ENCODE measurements at places on chromosomes 11 and 22.
A peak's percentile ranks its signal among the peaks of the same experiment; 100 is the strongest.

GRCh38 chr11:62145261-62145871 is 21.6 kb downstream of the INCENP start:
- DNase-seq, result no peak

GRCh38 chr11:15969281-15969680 is 387.1 kb downstream of the SOX6 start:
- no peak for DNase-seq

DNA sequence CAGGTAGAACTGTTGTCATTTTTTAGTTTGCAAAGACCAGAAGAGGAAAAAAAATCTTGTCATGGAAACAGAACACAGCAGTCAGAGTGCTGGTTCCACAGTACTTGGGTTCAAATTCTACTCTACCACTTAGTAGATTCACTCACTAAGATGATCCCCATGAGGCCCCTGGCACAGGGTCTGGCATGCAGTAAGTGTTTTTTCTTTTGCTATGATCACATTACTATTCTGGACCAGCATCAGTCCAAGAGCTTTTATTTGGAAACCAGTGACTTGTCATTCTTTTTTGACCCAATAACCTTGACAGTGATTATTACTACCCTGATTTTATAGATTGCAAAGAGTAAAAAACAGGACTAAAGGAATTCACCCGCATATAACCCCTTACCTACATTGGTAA is 4.1 kb downstream of the EEF1G start:
- no peak for DNase-seq

DNA sequence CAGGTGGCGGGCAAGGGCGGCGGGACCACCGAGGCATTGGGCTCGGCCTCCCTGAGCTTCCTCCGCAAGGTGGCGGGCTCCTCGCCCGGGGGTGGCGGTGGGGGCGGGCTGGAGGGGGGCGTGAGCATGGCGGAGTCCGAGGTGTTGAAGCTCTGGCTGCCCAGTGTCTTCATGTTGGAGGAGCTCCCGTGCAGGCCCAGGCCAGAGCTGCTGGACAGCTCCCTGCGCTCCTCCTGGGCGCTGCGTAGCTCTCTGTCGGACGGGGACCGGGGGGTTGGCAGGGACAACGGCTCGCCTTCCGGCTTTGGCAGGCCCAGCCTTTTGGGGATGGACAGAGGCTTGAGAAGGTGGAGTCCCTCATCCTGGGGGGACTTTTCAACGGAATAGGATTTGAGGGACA is 43.9 kb upstream of the BID start:
- no peak for DNase-seq

- no peak for DNase-seq
Observed at GRCh38 chr11:79167510-79168188, 273.2 kb downstream of the TENM4 start.

DNA sequence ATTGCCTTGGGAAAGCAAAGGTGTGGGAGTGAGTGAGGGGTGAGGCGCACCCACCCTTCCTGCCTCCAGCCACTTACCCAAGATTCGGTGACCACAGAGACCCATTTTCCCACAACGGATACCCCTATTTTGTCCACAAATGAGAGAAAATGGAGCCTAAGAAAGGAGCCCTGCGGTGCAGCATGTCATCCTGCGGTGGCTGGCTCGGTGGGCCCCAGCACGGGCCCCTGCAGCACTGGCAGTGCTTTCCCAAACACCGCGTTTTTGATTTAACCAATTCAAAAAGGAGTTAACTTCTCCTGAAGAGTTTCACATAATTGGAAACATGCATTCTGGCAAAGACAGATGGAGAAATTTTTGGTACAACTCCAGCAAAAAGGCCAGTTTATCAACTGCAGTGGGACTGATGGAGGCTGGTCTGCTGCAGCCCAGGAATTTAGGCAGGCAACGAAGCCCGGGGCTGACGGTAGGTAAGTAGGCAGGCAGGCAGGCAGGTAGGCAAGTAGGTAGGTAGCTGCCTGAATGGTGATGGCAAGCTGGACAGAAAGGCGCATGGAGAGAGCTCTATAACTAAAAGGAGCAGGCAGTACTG is 84.2 kb downstream of the FDX1 start:
- no peak for DNase-seq

- no peak for DNase-seq
Observed at GRCh38 chr11:64089493-64089892, 53.8 kb downstream of the FLRT1 start.

DNA sequence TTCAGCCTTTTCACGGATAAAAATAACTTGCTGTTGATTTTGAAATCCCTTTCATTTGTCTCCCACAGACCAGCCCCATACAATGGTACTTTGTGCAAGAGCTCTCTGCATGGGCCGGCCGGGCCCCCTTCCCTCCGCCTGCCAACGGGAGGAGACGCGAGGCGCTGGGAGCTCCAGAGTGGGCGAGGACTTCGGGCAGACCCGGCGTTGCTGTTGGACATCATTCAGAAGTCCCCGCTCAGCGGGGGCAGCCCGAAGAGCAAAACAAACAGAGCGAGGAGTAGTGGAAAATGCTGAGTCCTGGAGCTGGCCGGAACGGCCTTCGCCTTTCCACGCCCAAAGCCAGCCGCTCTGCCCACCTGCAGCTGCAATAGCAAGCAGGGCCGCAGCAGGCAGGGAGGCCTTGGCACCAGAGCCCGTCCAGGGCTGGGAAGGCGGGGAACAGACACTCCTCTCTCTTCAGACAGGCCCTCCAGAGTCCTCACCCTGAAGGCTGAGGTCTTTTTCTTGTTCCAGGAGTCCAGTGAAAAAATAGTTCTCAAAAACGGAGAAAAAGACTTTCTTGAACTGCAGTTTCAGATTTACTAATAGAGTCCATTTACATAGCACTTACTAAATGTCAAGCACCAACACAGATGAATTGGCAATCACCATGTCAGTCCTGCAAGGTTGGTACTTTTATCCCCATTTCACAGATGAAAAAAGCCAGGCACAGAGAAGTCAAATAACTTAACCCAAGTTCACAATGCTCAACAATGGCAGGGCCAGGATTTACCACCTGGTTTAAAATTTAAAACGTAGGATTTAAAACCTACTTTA is 135.5 kb downstream of the ETS1 start:
- peak; percentile 49 for DNase-seq

DNA sequence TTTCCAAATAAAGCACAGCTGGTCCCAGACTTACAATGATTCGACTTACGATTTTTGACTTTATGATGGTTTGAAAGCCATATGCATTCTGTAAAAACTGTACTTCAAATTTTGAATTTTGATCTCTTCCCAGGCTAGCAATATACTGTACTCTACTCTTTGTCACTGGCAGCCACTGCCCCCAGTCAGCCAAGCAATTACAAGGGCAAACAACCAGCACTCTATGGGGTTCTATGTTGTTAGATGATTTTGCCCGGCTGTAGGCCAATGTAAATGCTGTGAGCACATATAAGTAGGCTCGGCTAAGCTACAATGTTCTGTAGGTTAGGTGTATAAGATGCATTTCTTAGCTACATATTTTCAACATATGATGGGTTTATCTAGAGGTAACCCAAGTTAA is 217.3 kb downstream of the RAB38 start:
- DNase-seq, result no peak

- DNase-seq, result no peak
Observed at GRCh38 chr11:84905411-84905810, 721.7 kb downstream of the DLG2 start.

- DNase-seq, result peak; percentile 58
Observed at GRCh38 chr22:39237318-39238100, 7.3 kb downstream of the PDGFB start.

DNA sequence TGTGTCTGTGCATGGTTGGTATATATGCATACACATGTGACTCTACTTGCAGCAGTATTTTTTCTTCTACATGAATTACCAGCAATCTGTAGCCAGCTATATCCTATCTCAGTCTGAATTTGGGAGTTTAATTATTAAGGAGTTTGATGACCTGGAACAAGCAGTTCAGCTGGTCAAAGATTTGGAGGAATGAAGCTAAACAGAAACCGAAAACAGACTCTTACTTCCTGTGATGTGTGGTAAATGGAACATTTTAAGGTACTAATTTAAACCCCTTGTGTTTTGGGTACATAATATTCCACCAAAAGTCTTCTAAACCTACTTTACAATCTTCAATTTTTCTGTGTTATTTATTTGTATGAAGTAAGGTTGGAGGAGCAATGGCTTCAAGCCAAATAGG is 124.4 kb upstream of the PGR start:
- DNase-seq, result no peak

- DNase-seq, result no peak
Observed at GRCh38 chr11:77308838-77309237, 7.4 kb upstream of the GDPD4 start.

GRCh38 chr11:60854140-60854846 is 1.5 kb downstream of the PTGDR2 start:
- DNase-seq, result no peak

DNA sequence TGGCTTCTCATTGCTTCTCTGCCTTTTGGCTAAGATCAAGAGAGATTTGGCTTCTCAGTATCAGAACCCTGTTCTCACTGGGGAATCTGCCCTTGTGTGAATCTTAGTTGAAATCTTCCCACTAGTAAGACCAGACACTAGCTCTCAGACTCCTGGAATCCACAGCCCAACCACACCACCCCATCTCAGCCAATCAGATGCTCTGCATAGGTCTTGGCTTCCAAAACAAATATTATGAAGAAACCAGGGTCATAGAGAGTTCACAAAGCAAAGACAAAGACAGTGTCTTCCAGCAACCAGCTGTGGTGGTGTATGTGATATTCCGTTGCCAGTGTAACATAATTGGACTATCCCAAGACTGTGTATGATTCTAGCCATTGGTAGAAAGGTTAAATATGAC is 5.4 kb downstream of the OR8B12 start:
- DNase-seq, result no peak

DNA sequence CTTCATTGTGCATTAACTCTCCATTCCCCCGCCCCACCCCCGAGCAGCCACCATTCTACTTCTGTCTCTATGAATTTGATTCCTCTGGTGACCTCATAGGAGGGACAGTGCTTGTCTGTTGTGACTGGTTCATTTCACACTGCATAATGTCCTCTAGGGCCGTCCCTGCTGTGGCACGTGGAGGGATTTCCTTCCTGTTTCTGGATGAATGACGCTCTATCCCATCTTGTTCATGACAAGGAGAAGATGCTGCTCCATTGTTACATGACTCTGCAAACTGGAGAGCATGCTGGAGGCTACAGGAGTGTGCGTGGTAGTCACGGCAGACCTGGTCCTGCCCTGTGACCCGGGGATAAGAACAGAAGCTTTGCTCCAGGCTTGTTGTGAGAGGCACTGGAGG is 61.3 kb downstream of the RTL6 start:
- no peak for DNase-seq

- DNase-seq, result no peak
Observed at GRCh38 chr11:132561937-132562336, 970.4 kb downstream of the OPCML start.

DNA sequence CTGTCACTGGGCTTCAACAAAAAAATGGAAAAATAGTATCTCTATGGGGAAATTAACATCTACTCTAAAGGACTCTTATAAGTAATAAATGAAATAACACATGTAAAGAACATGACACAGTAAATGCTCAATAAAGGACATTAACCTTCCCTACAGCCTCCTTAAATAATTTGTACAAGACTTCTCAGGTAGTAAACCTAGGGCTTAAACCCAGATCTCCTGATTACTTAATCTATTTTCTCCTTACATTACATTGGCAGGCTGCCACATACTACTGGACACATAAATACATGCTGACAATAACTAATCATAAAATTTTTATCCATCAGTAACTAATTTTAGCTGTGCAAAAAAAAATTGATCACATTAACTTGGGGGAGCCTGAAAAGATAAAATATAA is 4.9 kb downstream of the AMBRA1 start:
- DNase-seq, result no peak

GRCh38 chr22:45201678-45202332 is 38.1 kb downstream of the NUP50 start:
- peak; percentile 3 for DNase-seq

Data from NCI-H2029 (cell line).